ENCODE measurements at places on chromosomes 7 and 10.

GRCh38 chr10:72056932-72057751, 31.2 kb downstream of the SPOCK2 start:
- DNase-seq: no peak

DNA sequence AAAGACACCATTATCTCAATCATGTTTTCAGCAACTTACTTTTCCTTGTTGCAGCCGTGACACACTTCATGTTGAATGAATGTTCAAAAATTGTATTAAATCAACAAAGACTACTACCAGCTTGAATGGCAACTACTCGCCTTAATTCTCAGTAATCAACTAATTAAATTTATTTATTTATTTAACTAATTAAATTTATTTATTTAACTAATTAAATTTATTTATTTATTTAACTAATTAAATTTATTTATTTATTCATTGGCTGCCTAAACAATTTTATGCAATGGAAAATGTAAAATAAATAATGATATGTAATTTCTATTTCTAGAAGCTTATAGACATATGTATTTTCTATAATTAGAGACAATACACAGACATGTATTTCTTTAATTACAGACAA, 435.4 kb downstream of the GPAM start:
- DNase-seq: no peak

DNA sequence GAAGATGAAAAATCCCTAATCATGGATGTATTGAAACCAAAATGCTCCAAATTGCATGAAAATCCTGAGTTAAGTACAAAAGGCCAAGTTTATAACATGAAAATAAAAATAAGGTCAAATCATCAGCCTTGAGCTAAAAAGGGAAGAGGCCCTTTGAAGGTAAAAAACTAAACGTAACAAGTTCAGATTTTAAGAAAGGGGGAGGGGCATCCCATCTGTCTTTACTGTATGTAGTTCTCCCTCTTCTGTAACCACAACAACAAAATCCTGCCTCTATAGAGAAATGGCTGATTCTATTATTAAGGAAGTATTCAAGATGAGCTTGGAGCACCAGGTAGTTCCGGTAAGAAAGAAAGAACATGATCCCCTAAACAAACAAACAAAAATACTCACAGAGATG, 64.7 kb downstream of the TPK1 start:
- no peak for DNase-seq

DNA sequence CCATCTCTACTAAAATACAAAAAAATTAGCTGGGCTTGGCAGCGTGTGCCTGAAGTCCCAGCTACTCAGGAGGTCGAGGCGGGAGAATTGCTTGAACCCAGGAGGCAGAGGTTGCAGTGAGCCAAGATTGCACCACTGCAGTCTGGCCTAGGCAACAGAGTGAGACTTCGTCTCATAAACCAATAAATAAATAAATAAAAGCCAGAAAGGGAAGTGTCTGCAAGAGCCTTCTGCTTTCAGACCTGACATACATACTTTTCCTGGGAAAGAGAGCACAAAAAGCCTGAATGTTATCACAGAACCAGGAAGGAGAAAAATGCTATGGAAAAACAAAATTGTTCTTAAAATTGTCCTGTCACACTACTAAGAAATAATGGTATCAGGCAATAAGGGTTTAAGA, 4.1 kb upstream of the KIF5B start:
- no peak for DNase-seq

GRCh38 chr7:7439564-7439963, 96.1 kb downstream of the COL28A1 start:
- no peak for DNase-seq

DNA sequence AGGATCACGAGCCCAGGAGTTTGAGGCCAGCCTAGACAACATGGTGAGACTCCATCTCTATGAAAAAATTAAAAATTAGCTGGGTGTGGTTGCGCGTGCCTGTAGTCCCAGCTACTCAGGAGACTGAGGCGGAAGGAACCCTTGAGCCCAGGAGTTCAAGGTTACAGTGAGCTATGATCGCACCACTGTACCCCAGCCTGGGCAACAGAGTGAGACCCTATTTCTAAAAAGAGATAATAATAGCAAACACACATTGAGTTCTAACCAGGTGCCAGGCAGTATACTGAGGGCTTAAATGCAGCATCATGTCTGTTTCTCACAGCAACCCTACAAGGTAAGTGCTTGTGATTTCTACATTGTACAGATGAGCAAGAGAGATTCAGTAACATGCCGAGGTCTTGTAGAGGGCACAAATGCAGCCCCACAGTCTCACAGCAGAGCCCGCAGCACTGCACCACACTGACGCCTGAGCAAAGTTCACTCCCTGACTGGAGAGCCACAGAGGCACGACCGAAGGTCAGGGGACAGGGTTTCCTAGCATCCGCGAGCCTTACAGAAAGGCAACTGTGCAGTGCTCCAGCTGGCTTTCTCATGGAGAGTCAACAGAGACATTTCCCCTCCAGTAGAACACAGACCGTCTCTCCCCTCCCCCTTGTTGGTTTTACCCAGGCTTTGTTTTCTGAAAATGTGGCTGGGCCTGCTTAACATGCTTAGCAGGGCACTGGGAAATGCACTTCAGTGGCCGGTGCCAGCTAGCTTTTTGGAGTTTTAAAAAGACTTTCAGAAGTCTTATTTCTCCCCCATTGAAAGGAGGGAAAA, 36.5 kb downstream of the PDSS1 start:
- no peak for DNase-seq

GRCh38 chr10:129861776-129862531, 102.1 kb downstream of the EBF3 start:
- DNase-seq: no peak

- no peak for DNase-seq
These were observed 37.8 kb downstream of the DPYSL4 start for GRCh38 chr10:132224343-132225072.

DNA sequence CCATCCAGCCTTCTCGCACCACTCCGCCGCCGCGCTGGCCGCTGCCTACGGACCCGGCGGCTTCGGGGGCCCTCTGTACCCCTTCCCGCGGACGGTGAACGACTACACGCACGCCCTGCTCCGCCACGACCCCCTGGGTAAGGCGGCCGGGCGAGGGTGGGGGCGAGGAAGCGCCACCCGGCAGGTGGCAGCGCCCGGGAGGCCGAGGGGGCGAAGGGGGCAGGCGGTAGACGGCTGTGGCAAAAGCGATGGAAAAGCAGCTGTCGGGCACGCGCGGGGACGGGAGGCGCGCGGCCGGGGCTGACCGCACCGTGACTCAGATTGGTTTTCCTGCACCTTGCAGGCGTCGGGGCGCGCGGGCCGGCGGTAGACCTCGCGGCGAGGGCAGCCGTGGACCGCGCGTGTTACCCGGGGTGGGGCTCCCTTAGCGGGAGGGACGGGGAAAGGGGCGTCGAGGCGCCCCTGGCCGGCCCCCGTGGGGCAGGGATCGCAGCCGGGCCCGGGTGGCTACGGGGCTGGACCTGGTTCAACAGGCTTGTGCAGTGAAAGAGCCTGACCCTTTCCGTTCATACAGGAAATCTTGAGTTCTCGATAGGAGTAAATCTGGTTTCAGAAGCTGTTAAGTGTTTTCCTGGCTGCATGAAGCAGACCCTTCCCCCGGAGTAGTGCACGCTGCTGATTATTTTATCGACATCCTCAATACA, 608 bp downstream of the HHEX start:
- peak; percentile 21 for DNase-seq

DNA sequence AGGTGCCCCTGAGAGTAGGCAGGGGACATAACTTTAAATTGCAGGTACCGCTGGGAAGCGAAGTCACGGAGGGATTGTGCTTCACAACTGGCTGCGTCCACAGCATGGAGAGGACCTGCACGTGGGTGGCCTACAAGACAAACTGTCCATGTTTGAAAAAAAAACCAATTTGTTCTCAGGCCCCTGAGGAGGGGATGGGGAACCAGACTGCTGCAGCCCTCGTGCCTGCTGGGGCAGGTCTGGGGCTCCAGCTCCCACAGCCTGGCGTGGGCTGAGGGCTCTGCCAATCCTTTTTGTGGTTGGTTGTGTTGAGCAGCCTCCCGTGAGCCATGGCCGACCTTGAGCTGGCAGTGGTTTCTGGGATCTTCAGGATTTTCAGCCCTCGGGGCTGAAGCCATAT, 9.7 kb downstream of the SFRP5 start:
- DNase-seq: no peak

DNA sequence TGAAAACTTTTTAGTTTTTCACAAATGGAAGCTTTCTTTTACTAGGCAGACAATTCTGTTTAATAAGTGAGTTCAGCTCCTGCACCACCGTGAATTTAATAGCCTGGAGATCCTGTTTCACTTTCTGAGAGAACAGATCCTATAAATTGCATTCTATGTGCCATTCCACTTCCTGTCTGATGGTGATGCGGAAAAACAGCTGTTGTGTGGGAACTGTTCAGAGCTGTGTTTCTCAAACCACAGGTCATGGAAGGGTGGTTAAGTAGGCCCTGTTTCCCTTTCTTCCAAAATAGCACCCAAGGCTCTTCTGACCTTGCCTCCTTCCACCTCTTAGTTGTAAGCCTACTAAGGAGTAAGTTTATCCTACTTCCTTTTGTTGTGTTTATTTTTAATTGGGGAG, 97.2 kb upstream of the DKK1 start:
- DNase-seq: no peak

DNA sequence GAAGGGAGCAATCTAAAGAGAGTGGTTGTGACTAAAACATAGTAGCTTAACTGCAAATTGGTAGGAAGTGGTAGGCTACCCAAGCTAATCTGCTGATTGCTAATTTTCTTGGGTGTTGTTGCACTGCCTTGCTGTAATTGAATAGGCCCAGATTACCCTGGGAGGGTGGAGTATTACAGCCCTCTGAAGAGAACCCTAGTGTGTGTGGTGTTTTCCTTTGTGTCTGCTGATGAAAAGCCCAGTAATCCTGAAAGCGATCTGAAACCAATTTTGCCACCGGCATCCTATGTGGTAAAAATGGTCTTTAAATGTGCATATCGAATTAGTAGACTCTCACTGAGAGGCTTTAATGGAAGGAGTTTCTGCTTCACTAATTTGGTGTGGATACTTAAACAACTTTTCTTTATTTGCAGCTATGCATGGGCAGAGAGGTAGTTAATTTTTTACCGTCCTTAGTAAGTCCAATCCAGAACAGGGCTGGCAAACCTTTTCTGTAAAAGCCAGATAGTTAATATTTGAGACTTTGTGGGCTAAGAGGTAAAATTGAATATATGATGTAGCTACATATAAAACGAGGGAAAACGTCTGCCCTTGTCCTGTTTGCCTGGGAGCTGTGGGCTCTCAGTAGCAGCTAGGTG, 92.5 kb downstream of the CSTF2T start:
- DNase-seq: no peak

DNA sequence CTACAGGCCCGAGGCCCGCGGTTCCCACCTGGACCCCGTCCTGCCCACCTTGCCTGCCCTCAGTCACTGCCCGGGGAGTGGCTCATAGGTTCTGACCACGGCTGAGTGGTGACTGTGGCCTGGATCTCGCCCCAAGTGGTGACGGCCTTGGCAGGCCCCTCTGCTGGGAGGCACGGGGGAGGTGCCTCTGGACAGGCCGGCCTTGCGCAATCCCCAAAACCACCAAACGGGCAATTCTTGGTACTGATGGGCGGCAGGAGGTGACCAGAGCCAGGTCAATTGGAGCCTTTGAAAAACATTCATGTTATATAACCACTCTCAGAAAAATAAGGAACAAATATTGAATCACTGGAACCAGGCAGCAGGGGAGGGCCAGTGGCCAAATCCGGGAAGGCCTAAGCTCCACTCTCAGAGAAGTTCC, 83.4 kb downstream of the PRKAG2 start:
- DNase-seq: no peak

DNA sequence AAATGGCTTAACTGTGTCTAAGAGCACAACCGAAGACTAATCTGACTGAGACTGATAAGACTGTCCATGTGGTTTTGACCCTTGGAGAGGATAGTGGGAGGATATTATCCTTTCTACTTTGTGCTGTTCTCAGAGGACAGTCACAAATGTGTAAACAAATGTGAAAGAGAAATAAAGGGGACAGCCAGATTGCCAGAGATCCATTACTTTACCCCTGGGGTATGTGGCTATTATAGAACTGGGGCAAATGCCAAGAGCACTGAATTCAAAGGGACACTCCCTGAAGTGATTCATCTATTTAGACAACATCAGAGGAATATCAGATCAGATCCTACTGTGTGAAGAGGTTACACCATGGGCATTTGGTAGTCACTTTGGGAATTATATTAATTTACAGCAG, 154.7 kb downstream of the RNLS start:
- DNase-seq: peak; percentile 80

- DNase-seq: no peak
These were observed 51.8 kb upstream of the TRIL start for GRCh38 chr7:29009947-29010346.

- DNase-seq: no peak
These were observed 154.3 kb downstream of the ELAPOR2 start for GRCh38 chr7:86904949-86905834.

- DNase-seq: no peak
These were observed 25.0 kb upstream of the PODXL start for GRCh38 chr7:131581241-131582051.

- no peak for DNase-seq
These were observed 406 bp downstream of the CBLL1 start for GRCh38 chr7:107744345-107744750.

DNA sequence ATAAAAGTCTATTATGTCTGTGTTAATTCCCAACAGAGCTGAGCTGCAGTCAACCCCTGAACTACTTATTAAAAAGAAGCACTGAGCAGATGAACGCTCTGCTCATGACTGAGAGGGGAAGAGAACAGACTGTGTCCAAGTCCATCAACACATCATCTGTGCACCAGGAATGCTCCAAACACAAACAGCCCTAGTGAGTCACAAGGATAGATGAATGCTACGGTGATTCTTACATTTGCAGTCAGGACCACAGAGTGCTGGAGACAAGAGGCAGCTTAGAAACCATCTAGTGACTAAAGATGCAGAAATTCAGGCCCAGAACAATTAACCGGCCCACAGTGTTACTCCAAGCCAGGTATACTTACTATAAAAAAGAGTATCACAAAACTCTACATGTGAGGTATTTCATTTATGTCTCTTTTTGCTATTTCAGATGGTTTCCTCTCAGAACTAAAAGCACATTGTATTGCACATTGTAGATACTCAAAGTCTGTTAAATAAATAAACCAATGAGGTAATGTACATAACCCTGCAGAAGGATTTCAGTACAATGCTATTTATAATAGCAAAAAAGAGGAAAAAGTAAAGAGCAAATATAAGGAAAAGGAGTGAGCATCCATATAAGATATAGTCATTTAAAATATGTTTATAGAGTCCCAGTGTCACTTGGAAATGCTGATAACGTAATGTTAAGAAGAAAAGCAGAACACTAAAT, 159.2 kb downstream of the KCNMA1 start:
- DNase-seq: no peak

DNA sequence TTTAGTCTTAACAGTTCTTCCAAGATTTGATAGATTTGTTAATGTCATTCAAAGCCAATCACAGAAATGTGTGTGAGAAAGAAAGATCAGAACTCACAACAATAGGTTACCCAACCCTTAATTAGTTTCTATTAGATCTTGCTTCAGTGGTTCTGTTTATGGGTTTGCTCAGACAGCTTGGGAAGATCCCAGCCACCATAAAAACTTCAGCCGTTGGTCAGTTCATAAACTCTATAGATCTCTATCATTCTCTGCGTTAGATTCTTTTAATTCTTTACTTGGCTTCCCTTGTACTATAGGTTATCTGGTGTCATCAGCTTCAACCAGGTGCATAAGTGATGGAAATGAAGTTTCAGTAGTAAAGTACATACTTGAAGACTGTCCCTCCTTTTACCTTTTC, 54.4 kb downstream of the ZNF277 start:
- DNase-seq: no peak

- no peak for DNase-seq
These were observed 33.7 kb downstream of the MINPP1 start for GRCh38 chr10:87538092-87539015.

All from HCT116 (cell line).